ENCODE measurements at places on chromosomes 5 and 9.
A peak's percentile ranks its signal among the peaks of the same experiment; 100 is the strongest.

- peak; percentile 29 for DNase-seq
These were observed 1.8 kb upstream of the ADAMTS13 start for GRCh38 chr9:133420392-133420827.

- DNase-seq, result no peak
These were observed 142.9 kb downstream of the GNA14 start for GRCh38 chr9:77505232-77505631.

DNA sequence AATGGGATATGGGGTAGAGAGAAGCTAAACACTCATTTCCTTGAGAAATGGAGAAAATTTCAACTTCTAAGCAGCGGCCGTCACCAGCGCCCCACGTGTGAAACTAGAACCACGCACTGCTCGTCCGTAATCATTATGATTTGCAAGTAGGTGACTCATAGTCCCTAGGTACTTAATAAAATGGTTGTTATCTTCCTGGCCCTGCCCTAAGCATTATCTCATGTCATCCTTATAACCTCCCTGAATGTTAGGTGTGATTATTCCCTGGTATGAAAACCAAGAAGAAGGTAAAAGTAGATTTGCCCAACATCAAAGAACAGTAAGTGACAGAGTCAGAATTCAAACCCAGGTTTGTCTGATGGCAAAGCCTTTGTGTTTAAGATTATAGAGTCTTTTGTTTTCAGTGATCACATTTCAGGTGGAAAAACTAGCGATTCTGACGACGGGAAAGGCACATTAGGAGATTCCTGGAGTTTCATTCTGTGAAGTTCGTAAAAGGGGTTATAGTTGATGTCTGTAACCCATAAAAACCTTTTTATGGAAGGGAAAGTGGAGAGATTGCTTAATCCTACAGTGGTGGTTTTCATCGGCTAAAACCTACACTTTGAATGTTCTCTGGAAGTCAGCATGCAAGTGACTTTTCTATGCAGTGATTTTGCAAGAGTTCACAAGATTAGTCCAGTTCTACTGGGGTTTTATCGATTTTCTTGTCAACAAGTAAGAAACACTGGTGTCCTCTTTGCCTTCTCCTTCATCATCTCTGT is 202.9 kb upstream of the WWC1 start:
- DNase-seq, result no peak

GRCh38 chr5:75940418-75940817 is 142.8 kb upstream of the SV2C start:
- DNase-seq, result no peak

DNA sequence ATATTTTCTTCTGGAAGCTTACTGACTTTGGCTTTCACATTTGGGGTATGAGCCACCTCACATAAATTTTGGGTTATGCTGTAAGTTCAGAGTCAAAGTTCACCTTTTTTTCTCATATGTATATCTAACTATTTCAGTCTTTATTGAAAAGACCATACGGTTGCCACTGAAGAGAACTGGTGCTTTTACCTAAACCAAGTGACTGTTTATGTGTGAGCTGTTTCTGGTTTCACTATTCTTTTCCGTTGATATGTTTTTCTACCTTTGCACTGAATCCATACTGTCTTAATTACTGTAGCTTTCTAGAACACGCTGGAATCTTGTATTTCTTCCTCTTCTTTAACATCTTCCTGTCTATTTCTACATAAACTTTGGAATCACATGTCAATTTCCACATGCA is 36.3 kb upstream of the SPINK5 start:
- DNase-seq, result no peak

DNA sequence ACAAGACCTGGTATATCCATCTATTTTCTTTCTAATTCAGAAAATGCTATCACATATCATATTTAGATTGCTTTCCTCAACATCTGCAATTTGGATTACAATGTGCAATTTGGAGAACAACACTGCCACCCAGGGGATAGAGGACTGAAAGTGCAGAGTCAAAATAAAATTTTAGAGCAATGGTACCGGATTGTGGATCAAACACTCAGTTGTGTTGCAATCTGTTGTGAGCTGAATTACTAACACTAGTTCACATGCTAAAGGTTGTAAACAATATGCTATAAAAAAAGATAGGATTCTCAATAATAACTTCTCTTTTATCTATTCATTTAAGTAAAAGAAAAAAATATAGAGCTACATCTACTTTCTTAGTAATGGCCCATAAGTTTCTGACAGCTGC is 11.9 kb upstream of the SRFBP1 start:
- DNase-seq, result peak; percentile 35

DNA sequence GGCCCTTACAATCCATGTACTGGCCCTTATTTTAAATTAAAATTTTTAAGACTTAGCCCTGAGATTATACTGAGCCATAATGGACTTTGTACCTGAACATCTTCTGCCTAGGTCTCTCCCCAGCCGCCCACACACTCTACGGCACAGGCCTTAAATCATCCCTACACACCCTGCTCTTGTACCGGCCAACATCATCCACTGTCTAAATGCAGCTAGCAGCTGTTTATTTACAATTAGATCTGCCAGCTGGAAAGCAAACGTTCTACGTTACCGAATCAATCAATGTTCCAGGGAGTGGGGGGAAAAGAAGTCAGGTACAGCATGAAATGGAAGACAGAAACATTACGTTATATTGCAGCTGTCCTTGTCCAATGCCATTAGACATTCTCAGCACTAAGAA is 88.4 kb upstream of the GRAMD2B start:
- no peak for DNase-seq

GRCh38 chr5:171911152-171911551 is 95.3 kb downstream of the FBXW11 start:
- no peak for DNase-seq

DNA sequence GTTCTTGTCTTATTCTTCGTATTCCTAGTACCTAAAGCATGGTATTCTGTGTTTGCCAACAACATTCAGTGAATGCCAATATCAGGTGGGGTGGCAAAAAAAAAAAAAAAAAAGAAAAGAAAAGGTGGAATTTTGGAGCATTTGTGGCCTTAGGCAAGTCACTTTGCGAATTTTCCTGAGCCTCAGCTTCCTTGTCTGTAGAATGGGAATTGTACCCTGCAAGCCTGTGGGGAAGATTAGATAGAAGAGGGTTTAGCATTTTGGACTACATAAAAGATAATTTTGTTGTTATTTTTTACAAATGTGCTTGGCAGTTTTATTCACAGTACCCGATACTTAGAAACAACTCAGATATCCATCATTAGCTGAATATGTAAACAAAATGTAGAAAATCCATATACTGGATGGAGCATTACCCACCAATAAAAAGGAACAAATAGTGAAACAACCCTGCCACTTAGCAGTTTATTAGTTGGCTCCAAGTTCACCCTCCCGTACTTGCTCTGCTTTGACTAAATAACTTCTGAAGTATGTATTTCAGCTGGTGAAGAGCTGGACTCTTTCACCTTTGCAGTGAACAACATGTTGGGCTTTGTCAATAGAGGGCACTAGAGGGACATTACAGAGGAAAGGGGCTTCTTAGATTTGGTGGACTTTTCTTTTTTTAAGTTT is 13.6 kb downstream of the UBE2D2 start:
- DNase-seq, result peak; percentile 53

DNA sequence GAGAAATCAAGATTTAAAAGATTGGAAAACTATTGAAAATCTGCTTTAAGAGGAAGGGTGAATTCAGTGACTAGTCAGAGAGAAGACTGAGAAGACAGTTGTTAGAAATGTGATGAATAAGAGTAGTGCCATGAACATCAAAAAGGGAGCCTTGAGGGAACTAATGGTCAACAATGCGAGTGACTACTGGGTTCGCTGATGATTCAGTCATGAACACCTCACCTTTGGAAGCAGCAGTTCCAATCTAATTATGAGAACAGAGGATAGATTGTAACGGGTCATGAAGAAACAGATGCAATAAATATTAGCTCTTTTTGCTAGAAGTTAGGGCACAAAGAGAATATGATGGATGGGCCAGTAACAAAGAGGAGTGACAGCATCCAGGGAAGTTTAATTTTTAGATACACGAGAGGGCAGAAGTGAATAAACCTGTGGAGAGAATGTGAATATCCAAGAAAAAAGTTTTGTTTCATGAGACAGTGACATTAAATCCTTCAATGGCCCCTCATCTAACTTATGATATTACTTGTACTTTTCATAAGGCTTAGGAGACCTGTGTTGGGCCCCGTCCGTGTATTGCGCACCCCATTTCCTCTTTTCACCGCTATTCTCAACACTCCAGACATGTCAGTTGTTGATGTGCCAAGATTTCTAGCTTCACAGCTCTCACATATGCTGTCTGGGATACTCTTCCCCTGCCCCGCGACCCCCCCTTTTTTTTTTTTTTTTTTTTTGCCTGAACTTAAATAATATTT is 23.5 kb upstream of the IFNE start:
- no peak for DNase-seq

GRCh38 chr5:33558489-33558888 is 117.7 kb downstream of the TARS1 start:
- no peak for DNase-seq

- DNase-seq, result no peak
These were observed 77.6 kb downstream of the ADAMTS2 start for GRCh38 chr5:179267671-179268083.

GRCh38 chr5:138573223-138573622 is 2.0 kb downstream of the HSPA9 start:
- no peak for DNase-seq

DNA sequence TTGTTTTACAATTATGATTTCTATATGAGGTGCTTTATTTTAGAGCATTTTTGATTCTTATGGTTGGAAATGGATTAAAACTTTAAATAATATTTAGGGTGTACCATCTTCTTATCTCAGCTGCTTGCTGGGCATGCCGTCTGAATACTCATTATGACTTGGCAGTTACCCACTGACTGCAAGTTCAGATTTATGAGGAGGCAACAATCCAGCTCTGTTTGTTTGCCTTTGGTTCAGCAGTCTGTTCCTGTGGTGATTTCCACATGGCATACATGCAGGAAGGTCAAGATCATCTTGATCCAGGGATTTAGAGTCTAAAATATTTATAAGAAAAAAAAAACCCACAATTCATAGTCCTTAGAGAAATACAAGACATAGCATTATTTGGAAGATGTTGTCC is 1254.5 kb upstream of the NUDT12 start:
- no peak for DNase-seq

DNA sequence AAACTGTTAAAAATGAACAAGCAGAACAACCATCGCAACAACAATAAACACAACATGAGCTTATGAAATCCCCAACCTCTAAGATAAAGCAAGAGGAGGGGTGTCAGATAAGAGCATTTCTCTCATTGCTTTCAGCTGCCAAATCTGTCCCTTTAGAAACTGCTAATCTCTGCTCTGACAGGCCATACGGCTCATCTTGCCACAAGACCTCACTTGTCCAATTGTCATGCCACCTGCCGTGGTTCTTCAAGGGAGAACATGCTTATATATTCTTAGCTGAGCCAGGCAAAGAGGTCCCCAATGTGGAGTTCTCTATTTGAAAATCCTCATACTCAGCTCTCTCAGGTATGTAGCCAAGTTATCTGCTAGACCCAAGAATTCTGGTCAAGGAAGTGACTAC is 405.0 kb upstream of the TNC start:
- no peak for DNase-seq

DNA sequence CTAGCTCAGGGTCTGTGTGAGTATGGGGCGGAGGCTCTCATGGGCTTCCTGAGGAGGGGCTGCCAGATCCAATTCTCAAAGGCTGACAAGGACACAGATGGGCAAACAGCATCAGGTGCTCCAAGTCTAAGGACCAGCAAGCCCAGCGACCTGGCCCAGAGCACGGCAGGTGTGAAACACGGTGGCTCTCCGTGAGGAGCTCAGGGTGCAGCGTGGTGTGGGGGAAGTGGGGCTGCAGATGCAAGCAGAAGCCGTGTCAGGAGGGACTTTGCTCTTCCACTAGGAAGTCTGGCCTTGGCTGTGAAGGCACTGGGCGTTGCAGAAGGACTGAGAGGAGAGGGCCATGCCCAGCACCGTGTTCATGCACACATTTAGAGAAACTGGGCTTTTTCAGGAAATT is 420.0 kb downstream of the GADD45G start:
- DNase-seq, result no peak

DNA sequence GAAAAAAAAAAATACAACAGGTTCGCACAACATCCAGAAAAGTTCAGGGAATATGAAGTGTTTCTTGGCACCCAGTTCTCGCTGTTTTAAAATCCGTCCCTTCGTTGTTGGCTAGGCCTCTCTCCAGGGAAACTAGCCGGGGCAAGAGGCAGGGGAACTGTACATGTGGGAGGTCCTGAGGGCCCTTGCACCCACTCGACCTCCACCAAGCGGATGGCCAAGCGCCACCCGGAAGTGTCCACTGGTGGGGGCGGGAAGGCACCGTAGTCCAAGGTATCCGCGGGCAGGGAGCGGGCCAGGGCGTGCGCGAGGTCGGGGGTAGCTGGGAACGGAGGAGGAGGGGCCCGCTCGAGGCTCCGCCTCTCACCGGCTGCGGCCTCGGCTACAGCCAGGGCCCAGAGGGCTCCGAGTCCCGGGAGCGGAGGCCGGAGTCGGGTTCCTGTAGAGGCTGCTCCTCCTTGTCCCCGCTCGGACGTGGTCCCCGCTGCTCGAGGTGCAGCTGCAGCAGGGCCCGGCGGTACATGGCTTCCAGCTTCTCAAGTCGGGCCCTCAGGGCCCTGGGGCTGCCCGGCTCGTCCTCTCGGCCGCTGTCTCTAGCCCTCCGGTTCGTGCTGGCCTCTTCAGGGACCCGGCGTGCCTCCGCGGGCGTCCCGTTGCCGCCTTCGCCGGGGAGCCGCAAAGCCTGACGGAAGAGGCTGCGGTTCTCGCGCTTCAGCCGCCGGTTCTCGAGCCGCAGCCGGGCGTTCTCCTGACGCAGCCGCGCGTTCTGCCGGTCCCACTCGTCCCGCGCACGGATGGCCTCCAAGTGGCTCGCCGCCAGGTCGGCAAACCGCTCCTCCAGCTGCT is 720 bp downstream of the TUSC1 start:
- no peak for DNase-seq

DNA sequence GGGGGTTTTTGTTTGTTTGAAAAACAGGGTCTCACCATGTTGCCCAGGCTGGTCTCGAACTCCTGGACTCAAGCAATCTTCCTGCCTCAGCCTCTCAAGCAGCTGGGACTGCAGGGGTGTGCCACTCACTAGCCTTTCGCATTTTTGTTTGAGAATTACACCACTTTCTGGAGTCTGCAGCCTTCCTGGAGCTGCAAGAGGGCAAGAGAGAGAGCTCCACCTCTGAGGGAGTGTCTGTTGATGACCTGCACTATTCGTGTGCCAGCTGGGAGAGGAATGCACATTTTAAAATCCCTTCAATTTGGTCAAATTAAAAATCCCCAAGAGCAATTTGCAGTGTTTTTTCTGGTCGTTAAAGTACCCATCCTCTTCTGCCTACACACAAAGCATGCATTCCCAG is 5.0 kb upstream of the CKMT2 start:
- no peak for DNase-seq

DNA sequence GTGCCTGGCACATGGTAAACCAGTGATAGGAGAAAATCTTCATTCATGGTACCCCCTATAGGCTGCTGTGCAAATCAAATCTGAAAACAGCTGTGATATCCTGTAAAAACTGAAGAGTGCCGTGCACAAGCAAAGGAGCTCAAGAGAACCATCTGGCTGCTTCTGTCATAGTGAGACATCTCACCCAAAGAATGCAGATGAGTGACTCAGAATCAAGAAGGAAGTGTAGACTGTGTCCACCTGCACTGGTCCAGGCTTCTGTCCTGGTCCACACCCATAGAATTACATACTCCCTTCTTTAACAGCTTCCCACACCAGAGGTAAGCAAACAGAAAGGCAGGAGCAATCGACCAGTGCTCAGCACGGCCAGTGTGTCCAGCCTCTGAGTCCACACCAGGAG is 195.9 kb downstream of the ASTN2 start:
- no peak for DNase-seq
